AG09309 (cell line): ENCODE measurements at places on chromosomes 13 and 19.

DNA sequence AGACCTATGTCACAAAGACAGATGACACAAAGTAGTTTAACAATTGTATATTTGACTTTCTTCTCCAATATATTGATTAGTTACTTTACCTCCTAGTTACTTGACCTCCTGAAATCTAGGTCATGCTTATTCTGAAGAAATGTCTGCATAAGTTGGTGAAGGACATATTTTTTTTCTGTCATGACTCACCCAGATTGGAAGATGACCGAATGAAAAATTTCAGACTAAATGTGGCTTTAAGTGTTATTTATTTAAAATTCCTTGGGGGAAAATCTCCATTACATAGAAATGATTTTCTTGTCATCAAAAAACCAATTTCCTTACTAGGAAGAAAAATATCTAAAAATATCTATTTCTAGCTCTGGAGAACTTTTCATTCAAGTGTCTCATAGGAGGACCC is 217.1 kb downstream of the POSTN start:
- no peak for DNase-seq

DNA sequence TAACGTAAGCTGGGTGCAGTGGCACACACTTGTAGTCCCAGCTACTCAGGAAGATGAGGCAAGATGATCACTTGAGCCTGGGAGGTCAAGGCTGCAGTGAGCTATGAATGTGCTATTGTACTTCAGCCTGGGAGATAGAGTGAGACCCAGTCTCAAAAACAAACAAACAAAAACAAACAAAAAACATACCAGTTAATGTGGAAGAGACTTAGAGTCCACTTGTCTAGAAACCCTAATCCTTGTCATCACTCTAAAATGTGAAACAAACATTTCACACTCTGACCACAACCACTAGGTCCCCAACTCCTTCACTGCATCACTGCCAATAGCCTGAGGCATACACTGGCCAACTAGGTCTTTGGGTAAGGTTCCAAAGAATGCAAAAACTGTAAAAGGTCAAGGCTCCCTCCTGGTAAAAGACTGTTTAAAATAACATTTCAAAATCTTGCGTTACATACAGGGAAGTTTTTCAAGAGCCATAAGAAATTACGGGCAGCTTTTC is 28.6 kb upstream of the CYP2B6 start:
- DNase-seq = peak; percentile 8

- DNase-seq = no peak
Measured at GRCh38 chr13:26200811-26201210, 21.3 kb downstream of the RNF6 start.

DNA sequence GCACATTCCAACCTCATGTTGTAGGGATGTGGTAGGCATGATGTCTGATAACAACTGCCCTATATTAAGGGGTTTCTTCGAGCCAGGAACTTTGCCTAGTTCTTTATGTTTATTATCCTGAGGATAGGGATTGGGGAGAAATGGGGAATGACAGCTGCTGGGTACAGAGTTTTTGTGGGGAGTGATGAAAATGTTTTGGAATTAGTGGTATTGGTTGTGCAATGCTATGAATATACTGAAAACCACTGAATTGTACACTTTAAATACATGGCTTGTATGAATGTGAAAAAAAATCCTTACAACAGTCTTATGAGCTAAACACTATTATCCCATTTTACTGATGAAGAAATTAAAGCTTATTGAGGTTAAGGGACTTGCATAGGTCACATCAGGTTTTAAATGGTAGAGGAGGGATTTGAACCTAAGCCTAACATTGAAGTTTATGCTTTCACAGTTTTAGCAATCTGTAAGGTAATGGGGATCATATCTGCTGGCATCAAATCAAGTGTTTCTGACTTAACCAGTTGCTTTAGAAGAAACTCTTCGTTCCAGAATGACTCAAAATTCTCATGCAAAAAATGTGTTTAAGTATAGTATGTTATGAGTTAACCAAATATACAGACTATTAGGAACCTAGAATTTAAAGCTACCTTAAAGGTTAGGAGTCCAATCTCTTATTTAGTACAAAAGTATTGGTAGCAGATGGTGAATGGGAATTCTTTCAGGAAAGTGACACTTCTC is 61.4 kb downstream of the ERCC5 start:
- no peak for DNase-seq

- no peak for DNase-seq
Measured at GRCh38 chr13:48370815-48371214, 42.1 kb downstream of the LPAR6 start.
